ENCODE measurements at places on chromosomes 11 and 22.

DNA sequence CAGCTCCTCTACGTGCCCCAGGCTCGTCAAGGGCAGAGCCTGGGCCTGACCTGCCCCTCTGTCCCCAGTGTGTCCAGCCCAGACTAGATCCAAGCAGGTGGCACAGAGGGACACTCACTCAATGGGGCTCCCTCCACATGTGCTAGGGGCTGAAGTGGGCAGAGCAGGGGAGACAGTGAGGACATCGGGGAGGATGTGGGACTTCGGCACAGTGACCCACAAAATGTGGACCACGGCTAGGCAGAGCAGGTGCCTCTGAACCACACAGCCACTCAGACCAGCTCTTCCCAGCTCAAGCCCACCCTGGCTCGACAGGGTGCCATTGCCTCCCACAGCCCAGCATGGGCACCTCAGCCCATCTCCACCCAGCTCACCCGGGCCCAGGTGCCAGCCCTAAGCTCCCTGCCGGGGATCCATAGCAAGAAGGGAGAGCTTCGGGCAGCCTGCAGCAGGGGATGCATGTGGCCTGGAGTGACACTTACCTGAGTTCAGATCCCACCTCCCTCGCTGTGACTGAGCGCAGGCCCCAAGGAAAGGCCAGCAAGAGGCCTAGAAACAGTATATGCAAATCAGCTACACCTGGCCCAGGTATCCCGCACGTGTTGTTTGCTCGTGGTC is 46.9 kb upstream of the RTL6 start:
- no peak for DNase-seq

DNA sequence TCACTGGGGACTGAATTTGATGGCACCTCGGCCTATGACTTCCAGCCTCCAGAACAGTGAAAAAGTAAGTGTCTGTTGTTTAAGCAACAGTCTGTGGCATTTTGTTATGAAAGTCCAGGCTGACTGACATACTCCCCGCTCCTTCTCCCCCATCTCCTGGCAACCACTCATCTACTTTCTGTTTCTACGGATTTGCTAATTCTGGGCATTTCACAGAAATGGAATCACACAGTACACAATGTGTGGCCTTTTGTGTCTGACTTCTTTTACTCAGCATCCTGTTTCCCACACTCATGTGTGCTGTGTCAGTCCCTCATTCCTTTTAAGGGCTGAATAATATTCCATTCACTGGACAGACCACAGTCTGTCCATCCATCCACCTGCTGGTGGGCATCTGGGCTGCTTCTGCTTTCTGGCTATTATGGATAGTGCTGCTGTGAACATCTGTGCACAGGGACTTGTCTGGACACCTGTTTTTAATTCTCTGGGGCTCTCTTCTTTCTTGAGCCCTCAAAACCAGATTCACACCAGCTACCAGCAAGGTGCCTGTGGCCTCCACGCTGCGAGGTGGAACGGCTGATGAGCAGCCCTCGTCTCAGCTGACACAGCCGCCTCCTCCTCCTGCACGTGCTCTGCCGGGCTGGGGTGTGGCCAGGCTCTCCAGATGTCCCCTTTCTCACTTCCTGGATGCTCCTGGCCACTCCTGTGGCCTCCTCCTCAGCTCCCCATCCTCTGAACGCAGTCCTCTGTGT is 333.1 kb downstream of the CTTN start:
- DNase-seq: no peak

- peak; percentile 36 for DNase-seq
Observed at GRCh38 chr11:2312232-2313042, 10.6 kb downstream of the TSPAN32 start.

- no peak for DNase-seq
Observed at GRCh38 chr22:46444390-46444854, 93.0 kb downstream of the CELSR1 start.

DNA sequence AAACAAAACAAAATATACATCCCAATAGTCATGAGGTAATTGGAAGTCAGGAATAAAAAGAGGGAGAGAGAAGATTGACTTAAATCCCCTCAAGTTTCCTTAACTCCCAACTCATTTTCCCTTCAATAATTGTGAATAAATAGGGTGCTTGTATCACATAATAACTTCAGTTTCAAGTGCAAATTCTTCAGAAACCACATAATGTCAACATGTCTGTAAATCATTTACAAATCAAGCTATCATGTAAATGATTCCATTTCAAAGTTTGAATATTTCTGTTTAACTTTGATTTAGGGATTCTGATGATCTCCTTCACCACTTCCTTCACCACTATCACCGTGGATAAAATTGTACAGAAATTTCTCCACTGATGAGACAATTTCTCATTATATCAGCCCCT is 23.2 kb downstream of the CASP5 start:
- DNase-seq: no peak

DNA sequence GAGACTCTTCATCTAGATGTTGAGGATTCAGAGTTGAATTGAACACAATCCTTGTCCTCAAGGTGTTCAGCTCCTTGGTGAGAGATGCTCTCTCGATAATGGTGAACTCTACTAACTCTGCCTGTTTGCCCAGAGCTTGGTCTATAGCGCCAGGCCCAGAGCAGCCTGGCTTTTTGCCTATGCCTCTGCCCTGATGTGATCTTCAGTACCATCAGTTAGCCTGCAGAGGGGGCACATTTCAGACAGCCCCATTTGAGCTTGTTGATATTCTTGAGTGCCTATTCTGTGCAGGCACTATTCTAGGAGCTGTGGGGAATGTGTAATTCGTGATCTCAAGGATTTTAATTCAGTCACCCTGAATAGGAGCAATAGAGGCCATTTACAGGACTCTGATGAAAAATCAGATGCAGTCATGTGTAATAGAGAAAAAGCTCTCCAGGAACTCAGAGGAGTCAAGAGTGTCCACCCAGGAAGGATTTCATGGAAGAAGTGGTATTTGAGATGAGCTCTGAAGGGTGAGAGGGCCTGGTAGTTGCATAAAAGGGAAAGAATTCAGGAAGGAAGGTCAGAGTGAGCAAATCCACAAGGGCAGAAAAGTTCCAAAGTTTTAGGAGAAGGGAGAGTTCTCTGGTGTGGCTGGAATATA is 19.3 kb downstream of the GTPBP1 start:
- DNase-seq: no peak

GRCh38 chr22:22815397-22816170 is 72.0 kb upstream of the IGLL5 start:
- no peak for DNase-seq

DNA sequence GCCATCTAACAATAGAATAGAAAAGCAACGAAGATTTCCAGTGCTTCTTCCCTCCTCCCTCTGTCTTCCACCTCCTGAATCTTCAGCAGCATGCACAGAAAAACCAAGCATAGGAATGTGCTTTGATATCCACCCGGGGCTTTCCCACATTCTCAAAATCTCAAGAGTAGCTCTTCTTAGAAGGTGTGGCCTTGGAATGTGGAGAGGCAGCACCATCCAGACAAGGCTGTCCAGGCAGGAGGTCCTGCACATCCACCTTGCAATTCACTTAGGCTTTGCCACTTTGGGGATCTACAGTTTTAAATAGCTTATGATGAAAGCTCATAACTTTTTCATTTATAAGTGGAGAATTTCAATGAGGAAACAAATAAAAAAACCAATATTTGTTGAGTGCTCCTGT is 72.9 kb downstream of the KIRREL3 start:
- DNase-seq: no peak

DNA sequence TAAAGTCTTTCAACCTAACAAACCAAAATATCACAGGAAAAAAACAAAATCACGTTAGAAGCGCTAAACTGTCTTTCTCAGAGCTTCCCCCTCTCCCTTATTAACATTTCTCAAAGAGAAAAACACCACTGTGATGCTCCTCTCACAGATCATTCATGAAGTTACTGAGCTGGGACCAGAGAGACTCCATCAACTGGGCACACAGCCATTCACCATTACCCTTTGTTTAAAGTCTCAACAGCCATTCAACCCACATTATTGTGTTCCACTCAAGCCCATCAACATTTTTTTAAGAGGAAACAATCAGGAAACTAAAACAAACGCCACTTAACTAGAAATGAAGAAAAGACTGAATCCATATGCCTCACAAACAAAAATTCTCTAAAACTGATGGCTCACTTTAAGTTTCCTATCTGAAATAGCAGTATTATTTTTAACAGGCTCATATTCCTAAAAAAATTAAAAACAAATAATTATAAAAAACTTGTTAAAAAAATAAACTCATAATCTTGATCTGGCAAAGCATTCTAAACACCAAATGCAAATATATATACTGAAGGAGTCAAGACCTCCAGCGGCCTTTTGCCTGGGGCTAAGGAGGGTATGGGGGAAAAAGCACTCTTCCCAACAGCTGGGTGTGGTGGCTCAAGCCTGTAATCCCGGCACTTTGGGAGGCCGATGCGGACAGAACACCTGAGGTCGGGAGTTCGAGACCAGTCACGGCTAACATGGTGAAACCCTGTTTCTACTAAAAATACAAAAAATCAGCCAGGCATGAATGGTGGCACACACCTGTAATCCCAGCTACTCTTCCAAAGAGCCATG is 14.0 kb downstream of the CELF1 start:
- DNase-seq: no peak

DNA sequence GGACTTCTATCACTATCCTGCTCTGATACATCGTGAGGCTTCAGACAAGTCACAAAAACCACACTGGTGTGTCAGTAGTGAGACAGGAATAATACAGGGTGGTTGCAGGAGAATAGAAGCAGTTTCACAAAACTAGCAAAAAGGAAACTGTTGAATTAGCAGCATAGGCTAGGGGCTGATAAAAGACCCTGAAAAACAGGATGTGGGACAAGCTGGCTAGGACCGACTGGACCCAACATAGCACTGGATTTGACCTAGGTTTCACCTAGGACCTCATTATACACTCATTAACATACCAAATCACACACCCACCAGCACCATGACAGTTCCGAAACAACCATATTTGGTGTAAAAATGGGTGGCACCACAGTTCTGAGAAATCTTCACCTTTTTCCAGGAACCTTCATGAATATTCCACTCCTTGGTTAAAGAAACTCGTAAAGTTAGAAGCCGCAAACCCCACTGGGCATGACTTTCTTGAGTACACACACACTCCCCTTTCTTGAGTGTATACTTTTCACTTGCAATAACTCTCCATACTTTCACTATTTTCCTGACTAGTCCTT is 76.2 kb downstream of the SLC1A2 start:
- DNase-seq: no peak

- DNase-seq: no peak
Observed at GRCh38 chr11:66013762-66014100, 1.9 kb downstream of the CST6 start.

DNA sequence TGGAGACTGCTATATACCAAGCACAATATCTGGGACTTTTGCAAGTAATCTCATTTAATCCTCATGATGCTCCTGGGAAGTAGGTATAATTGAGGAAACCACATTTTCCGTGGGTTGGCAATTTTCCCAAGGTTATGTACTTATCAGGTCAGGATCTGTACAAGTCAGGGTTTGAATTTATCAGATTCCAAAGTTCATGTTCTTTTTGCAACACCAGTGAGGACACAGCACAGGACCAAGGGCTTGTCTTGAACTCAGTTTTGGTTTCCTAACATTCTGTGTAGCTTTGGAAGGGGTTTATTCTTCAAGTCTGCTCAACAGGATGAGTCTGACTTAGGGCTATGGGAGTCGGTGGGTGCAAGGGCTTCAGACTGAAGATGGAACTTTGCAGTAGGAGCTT is 30.4 kb downstream of the INSC start:
- no peak for DNase-seq

DNA sequence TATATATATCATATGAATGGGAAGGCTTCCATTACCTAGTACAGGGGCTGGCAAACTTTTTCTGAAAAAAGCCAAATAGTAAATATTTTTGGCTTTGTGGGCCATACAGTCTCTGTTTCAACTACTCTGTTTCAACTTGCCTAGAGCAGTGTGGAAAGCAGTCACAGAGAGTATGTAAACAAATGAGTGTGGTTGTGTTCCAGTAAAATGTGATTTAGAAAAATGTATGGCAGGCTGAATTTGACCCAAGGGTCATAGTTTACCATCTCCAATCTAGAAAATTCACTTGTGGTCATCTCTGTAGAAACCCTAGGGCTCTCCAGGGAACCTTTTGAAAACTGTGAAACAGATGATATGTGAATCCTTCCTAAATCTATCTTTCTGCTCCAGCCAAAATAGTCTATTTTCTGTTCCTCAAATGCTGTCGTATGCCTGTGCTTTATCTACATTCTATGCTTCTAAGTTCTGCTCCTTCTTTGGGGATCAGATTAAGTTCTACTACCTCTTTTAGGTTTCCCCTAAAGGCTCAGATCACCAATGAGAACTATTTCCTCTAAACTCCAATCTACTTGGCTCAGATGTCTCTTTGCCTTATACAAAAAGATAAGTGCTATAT is 356.2 kb downstream of the METTL15 start:
- no peak for DNase-seq

GRCh38 chr22:41557401-41558240 is 3.2 kb upstream of the CSDC2 start:
- DNase-seq: peak; percentile 41

DNA sequence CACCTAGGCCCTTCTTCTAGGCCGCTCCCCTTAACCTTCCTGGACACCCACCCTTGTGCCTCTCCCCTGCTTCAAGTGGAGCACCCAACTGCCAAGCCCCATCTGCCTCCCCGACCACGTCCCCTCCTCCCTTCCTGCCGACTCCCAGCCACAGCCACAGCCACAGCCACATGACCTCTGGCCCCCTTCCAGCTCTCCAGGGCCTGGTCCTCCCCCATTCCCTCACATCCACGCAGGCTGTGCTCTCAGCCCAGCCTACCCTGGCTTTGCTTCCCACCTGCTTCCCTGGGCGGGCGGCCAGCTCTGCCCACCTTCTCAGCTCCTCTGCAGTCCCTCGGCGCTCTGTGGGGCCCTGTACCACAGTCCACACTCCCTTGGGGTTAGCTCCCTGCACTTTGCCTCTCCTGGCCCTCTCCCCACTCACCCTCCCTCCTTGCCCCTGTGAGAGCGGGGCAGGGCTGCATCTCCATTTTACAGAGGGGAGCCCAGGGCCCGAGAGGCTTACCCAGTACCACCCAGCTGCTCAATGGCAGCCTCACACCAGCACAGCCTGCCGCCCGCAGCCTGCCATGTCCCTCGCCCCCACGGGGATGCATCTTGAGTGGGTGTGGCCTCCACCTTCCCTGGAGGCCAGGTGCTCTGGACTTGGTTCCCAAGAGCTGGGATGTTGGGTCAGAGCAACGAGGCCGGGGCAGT is 20.3 kb downstream of the PARVG start:
- DNase-seq: no peak

- DNase-seq: no peak
Observed at GRCh38 chr11:119796363-119797060, 67.5 kb upstream of the NECTIN1 start.

DNA sequence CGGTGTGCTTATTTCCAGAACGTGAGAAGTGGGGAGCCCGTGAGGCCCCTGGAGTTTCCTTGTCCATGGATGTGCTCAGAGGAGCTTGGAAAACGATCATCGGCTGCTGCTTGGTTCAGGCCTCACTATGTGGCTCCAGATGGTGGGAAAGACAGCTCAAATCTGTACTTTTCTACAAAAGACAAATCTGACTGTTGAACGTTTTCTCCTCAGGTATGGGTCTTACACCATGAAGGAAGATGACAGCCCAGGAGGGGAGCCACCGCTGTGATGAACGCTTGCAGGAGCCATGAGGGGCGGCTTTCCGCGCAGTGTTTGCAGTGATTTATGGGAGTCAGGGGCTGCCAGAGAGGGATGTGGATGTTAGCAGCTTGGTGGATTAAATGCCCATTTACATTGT is 109.4 kb upstream of the E2F8 start:
- DNase-seq: no peak
